Fibroblast of lung (primary cell): ENCODE measurements at places on chromosomes 3 and 15. TPM values are rescaled to one million over a fixed set of nuclear protein-coding genes. Genes with fewer than 3 reads are reported as not detected.

Gene SLC22A13
- total RNA-seq, result 0.26 and 0.33 TPM in 2 replicates

DNA sequence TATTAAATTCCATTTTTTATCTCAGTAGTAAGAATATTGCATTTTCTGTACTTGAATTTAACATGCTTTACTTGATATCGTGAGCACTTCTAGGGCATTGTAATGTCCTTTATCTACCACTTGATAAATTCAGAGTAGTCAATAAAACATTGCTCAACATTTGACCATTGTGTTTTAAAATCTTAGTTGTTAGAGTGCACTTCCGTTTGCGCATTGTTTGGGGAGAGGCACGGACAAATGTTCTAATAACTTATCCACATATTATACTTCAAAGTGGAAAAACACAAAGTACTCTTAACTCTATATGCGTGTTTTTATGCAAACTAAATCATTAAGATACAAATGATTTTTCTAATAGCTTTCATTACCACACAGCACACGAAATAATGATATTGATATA is 419 bp downstream of the FAM227B start:
- DNase-seq, result peak; percentile 62

Gene GMPPB
- 13.6 and 14.4 TPM in 2 replicates for total RNA-seq

DNA sequence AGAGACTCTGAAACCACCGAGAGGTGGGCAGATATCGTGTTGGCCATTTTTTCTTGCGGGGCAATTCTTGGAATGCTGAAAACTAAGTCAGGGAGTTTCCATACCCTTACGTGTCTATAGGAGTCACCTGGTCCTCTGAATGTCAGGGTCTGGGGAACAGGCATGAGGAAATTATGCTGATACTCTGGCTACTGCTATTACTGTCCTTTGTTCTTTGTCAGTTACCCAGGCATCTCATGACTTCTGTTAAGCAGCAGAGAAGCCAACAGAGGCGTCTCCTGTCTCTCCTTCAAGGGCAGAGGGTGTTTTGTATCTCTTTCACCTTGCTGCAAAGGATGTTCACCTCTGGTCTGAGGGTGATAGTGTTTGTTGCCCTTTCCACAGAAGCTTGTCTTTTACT is 559.5 kb upstream of the CCDC54 start:
- DNase-seq, result no peak

DNA sequence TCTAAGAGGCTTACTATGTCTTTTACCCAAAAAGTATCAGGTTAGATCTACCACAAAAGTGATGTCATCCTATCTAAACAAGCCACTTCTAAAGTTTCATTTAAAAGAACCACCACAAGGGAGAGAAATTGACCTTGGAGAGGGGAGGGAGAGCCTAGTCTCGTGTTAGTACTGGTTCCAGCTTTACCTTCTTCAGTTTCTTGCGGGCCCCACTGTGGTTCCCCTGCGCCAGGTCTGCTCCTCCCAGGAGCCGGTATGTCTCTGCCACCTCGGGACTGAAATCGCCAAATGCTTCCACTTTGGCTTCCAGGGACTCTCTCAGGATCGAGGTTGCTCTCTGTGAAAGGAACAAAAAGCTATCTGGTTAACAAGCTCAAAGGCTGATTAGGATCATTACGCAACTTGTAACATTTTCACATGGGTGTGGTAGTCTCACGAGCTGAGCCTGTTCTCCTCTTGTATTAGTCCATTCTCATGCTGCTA is 51.1 kb downstream of the SYNM start:
- peak; percentile 64 for DNase-seq

DNA sequence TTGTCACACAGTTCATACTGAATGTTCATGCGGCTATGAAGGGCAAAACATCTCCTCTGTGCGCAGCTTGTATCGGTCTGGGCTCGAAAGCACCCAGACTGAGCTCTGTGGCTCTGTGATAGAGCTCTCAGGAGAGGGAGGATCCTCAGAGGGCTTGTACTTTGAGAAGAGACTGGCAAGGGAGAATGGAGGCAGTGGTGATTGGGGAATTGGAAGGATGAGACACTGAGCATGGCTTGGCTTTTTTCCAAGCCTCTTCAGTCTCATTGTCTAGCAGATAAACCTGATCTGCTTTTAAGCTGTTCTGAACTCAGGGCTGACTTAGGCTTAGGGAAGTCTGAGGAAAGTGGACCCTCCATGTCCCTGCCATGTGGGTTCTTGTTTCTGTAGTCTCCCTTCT is 43.0 kb downstream of the RAD54L2 start:
- DNase-seq, result peak; percentile 13

GRCh38 chr3:177705976-177706823 is 508.9 kb upstream of the TBL1XR1 start:
- peak; percentile 3 for DNase-seq

- DNase-seq, result no peak
Observed at GRCh38 chr3:195865752-195866151, 42.6 kb downstream of the TNK2 start.

Gene FBXL22
- 0.26 and 0.50 TPM in 2 replicates for total RNA-seq

DNA sequence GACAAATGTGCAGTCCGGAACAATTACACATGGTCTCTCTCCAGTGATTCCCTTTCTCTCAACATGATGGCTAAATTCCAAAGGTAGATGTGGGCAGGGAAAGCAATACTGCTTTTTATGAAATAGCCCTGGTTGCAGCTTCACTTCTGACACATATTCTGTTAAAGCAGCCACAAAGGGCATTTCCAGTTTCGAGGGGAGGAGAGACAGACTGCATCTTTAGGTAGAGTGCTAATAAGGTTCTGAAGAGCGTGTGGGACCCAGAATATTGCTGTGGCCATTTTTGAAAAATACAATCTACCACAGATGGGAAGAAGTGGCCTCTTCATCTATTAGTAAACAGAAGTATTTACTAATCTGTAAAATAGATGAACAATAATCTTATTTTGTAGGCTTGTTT is 139.3 kb upstream of the PEX5L start:
- DNase-seq, result no peak

DNA sequence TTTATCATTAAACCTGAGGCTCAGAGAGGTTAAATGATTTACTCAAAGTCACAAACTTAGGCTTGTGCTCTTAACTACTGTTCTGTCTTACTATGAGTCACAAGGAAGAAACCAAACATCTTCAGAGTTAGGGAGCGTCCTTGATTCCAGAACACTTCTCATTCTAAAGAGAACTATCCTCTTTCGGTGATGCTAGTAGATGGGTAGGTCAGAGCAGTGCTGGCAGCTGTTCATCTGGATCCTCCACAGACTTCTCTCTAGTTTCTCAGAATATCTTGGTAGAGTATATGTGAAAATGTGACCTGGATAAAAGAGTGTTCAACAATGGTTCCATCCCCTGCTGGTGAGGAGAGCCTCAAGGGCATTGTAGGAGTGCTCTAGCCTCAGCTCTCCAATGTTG is 3.3 kb downstream of the ARL6IP5 start:
- peak; percentile 55 for DNase-seq

Gene USP50
- total RNA-seq, result 0.17 TPM in 1 of 2 replicates, not detected in the other

GRCh38 chr15:86336051-86336788 is 256.5 kb downstream of the AGBL1 start:
- DNase-seq, result peak; percentile 97

Gene CFAP91
- 0.17 and 0.77 TPM in 2 replicates for total RNA-seq

- peak; percentile 96 for DNase-seq
Observed at GRCh38 chr15:32851572-32851971, 133.8 kb downstream of the GREM1 start.

Gene CYP8B1
- total RNA-seq, result not detected in 2 replicates

GRCh38 chr15:65409036-65409631 is 13.6 kb downstream of the IGDCC4 start:
- peak; percentile 100 for DNase-seq

Gene DPPA4
- 0.26 TPM in 1 of 2 replicates, not detected in the other for total RNA-seq

DNA sequence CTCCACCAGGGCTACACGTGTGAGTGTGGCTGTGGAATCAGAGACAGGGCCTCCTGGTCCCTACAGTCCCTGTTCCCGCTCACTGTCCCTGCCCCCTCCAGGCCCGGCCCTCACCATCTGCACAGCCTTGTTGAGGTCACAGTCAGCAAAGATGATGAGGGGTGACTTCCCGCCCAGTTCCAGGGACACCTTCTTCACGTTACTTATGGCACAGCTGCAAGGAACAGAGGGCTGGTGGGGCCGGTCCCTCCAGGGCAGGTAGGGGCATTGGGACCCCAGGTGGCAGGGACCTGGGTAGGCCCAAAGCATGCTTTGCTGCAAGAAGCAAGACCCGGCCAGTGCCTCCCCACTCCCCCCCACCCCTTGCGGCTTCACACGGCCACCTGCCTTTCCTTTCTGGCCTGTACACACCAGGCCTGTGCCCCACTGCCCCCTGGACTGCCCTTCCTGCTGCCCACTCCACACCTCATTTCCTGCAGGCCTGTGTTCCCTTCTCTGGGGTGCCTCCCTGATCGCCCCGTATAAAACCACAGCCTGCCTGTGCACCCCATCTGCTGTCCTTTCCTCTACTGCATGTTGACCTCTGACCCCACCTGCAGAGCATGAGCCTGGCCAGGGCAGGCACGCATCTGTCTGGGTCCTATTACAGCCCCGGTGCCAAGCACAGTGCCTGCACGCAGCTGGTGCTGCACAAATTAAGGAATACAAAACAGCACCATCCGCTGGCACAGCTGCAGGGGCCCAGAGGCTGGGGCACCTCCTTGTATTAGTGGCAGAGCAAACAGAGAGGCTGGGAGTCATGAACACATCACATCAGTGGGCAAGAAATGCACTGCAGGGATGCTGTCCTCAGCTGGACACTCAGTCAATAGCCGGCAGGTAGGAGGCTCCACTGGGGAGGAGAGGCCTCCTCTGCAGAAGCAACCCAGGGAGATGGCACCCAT is 30.8 kb upstream of the SLC41A3 start:
- DNase-seq, result no peak

- DNase-seq, result no peak
Observed at GRCh38 chr15:68315495-68316031, 38.0 kb downstream of the FEM1B start.

Gene POLQ
- 3.3 and 4.1 TPM in 2 replicates for total RNA-seq

Gene HYAL2
- total RNA-seq, result 50.6 and 52.5 TPM in 2 replicates

Gene TIGIT
- not detected in 2 replicates for total RNA-seq

- DNase-seq, result peak; percentile 45
Observed at GRCh38 chr3:127762077-127762786, 60.1 kb downstream of the MGLL start.

Gene MRAS
- 48.0 and 73.0 TPM in 2 replicates for total RNA-seq

DNA sequence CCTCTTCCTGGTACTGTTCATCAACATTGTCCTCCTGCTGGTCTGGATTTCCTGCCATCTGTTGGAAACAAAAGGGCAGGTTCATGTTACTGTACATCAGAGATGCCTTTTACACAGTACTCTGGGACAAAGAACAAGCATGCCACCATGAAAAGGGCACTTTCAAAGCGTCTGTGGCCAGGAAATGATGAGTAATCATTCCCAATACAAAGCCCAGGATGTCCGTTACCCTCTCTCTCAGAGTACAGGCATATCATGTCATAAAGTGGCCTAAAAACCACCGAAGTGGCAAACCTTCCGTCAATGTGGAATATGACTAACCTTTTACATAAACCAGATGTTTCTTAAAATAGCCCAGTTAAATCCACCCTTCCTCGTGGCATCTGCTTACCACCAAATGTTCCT is 71.2 kb downstream of the GOLIM4 start:
- peak; percentile 91 for DNase-seq

DNA sequence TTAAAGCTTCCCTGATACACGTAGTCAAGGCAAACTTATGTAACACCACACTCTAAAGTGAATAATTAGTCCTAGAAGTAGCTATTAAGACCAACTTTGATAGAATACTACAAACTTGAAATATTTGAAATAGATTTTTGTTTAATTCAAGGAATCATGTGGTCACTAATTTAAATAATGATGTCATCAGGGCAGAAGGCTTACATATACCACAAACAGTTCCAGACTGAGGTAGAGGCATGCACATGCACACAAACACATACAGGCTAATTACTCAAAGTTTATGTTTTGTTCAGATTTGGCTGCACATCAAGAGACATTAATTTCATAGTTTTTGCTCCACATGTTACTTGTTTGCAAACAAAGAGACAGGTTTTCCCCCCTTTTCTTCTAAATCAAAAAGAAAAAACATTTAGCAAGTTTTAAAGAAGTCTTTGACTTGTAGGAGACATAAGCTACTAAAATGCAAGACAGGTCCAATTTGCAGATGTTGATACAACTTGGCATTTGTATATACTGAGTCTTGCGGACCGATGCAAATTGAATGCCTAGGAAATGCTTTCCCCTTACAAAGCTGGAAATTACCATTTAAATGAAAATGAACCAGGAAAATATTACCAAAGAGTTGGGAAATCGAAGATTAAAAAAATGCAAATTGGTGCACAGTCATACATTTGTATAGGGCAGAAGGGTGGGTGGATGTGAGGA is 594.8 kb downstream of the MAGI1 start:
- peak; percentile 17 for DNase-seq

DNA sequence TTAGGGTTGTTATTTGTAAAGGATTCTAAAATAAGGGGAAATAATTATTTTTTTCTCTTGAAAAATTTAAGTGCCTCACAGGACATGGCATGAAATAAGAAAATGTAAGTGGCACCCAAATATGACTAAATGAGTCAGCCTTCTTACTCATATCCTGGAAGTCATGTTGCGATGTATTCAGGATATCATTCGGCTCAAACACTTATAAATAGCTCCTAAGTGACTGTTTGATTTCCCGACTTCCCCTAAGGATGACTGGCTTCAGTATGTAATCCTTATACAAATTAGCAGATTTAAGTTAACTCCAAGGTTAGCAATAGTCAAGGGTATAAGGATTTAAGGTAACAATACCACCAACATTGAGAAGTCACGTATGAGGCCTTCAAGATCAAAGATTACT is 57.3 kb upstream of the OSTN start:
- DNase-seq, result peak; percentile 85

Gene CBLB
- total RNA-seq, result 19.8 and 26.9 TPM in 2 replicates

- DNase-seq, result peak; percentile 60
Observed at GRCh38 chr3:11172096-11172690, 17.9 kb downstream of the HRH1 start.

Gene BOC
- 2.1 and 3.9 TPM in 2 replicates for total RNA-seq

GRCh38 chr3:13497386-13497785 is 17.3 kb downstream of the HDAC11 start:
- DNase-seq, result no peak

Gene FBN1
- total RNA-seq, result 260 and 446 TPM in 2 replicates

Gene ACKR2
- under 0.01 and 0.26 TPM in 2 replicates for total RNA-seq
